ENCODE measurements at places on chromosomes 1 and 21.

- no peak for DNase-seq
These were observed 35.5 kb downstream of the C21orf91 start for GRCh38 chr21:17783481-17784179.

DNA sequence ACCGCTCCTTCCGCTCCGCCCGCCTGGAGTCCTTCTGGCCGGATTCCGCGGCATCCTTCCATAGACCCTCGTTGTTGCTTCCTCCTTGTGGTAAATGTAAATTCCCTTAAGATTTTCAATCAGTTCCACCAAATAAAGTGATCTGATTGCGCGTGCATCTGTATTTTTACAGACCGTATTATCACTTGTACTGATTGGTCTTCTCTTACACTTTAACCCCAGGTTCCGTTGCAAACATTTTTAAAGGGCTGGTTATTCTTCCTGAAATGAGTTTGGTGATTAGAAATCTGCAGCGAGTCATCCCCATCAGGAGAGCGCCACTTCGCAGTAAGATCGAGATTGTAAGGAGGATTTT, 483 bp downstream of the YBEY start:
- no peak for DNase-seq

DNA sequence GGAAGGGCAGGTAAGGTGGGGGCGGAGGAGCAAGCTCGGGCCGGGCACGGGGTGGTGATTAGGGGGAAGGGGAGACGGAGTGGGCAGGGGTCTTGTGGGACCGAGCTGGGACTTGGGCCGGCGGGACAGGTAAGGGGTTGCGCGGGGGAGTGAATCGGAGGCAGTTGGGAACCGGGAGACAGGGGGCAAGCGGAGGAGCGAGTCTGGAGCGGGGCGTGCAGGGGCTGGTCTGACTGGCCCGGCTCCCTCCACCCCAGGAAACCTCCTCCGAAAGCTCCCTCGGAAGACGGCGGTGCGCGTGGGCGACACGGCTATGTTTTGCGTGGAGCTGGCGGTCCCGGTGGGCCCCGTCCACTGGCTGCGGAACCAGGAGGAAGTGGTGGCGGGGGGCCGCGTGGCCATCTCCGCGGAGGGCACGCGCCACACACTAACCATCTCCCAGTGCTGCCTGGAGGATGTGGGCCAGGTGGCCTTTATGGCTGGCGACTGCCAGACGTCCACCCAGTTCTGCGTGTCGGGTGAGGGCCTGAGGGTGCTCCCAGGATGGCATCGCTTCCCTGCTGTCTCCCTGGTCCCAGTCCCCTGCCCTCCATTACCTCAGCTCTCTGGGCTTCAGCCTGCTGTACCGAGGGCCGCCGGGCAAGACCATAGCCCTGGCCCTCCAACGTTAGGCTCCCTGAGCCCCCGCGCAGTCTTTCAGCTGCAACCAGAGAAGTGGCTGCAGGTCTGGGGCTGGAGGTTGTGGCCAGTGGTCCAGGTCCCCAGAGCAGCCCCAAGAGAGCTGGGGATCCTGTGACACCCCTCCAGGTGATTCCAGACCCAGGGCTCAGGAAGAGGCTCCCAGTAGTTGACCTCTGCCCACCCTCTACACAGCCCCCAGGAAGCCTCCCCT, 6.3 kb downstream of the OBSCN start:
- no peak for DNase-seq

DNA sequence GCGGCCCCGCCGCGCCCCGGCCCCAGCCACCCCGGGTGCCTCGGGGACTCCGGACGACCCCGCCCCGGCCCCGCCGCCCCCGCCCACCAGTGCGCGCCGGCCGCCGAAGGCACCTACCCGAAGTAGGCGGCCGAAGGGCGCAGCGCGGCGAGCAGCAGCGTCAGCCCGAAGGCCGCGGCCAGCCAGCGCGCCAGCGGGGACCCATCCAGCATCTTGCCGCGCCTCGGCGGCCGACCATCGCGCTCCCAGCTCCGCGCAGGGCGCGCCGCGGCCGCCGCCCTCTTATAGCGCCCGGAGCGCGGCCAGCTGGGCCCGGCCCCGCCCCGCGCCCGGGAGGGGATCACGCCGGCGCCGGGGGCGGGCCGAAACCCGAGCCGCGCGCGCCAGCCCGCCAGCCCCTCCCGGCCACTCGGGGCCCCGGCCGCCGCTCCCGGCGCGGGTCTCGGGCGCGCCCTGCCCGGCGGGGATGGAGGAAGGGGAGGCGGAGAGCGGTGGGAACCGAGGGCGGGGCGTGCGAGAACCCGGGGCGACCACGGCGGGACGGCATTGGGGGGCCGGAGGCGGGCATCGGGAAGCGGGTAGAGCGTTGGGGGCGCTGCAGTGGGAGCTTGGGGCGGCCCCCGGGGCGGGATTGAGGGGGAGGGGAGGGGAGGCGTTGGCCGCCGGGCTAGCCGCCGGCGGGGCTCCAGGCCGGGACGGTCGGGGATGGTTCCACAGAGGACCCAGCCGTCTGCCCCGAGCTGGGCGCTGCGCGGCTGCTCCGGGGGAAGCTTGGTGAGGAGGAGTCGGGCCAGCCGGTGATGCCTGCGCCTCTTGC, at the start of gene WNT9A:
Gene WNT9A, minus strand, starts transcription at position 257 of the 817 bp plus-strand sequence. Its CDS starts 45 bp downstream, at position 212.
- no peak for DNase-seq

GRCh38 chr21:17929510-17929909, 110.4 kb upstream of the C21orf91 start:
- DNase-seq: no peak

- DNase-seq: no peak
These were observed 560.8 kb downstream of the NEGR1 start for GRCh38 chr1:71721532-71721931.
